ENCODE measurements at places on chromosomes 12 and 14.
A peak's percentile ranks its signal among the peaks of the same experiment; 100 is the strongest.

DNA sequence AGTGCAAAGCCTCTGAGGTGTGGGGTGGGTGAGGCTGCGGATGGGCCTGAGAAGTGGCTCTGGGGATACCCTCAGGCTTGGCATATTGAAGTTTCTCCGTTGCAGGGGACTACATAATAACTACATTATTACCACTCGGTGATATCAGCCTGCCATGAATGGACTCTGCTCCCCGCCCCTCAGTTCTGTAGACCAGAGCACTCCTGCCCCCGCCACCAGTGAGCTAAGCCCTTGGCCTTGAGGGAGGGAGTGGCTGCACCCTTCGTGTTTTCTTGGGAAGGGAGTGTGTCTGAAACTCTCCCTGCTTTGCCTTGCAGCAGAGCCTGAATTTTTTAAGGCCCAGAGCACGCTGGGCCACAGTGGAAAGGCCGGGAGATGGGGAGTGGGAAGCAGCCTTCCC, 1.7 kb downstream of the ORAI1 start:
- DNase-seq = peak; percentile 41

GRCh38 chr14:65287264-65288131, 125.0 kb upstream of the FUT8 start:
- DNase-seq = no peak

DNA sequence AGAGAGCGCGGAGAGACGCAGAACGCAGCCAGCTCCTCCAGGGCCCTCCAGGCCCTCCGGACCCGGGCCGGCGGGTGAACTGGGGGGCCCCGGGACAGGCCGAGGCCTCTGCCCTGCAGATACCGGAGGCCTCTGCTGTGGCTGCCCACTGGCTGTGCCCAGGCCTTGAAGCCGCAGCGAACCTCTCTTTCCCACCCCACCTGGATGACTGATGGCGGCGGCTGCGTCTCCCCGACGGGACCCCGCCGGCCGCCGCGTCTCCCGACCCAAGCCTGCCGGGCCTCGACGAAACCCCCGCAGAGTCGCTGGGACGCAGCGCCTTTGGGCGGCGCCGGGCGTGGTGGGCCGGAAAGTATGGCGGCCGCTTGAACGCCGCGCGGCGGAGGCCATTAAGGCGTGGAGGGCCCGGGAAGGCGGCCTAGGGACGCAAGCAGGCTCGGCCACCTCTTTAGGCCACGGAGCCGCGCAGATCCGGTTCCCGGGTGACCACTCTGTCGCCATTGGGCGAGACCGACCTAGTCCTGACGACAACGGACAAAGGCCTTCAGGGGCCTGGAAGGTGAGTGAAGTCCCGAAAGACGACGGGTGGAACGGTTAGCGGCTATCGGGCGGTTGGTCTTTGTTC, 8.4 kb upstream of the ERGIC2 start:
- DNase-seq = no peak

GRCh38 chr12:68001486-68002466, 12.5 kb downstream of the IFNG-AS1 start:
- DNase-seq = peak; percentile 26

GRCh38 chr14:54891471-54892245, 11.0 kb downstream of the GCH1 start:
- no peak for DNase-seq

DNA sequence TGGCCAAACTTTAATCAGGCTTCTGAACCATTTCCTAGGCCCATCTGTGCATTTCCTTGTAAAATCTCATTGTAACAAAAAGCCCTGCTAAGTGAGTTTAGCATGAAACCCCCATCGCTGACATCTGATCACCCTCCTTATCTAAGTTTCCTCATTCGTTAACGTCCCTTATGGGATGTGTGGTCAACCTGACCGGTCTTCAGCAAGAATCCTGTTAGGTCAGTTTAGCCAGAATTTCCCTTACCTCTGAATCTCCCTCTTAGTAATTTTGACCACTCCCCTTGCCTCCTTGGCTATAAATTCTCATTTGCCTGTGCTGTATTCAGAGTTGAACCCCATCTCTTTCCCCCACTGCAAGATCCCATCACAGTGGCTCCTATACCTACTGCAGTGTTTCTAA, 239.3 kb downstream of the RMST start:
- DNase-seq = no peak

DNA sequence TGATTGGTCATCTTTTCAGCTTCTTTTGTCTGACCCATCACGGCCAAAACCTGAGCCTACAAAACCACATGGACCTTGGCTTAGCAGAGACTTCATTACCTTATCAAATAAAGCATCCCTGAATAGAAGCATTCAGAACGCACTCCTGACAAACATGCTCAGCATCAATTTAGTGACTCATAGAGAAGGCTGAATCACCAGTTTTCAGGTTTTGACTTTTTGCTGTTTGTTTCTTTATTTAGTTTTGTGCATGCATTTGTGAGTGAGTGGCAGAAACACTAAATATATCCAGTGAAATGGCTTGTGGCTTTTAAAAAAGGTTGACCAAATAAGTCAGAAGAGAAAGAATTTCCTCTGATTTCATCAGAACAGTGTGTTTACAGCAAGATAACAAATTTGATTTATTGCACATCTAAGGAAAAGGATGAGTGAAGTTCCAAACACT, 19.0 kb upstream of the OVCH1 start:
- peak; percentile 47 for DNase-seq

Data from EH (cell line).